ENCODE measurements at places on chromosomes 6 and 20.
A peak's percentile ranks its signal among the peaks of the same experiment; 100 is the strongest.

- no peak for DNase-seq
Measured at GRCh38 chr20:38590676-38591473, 9.9 kb downstream of the ADIG start.

DNA sequence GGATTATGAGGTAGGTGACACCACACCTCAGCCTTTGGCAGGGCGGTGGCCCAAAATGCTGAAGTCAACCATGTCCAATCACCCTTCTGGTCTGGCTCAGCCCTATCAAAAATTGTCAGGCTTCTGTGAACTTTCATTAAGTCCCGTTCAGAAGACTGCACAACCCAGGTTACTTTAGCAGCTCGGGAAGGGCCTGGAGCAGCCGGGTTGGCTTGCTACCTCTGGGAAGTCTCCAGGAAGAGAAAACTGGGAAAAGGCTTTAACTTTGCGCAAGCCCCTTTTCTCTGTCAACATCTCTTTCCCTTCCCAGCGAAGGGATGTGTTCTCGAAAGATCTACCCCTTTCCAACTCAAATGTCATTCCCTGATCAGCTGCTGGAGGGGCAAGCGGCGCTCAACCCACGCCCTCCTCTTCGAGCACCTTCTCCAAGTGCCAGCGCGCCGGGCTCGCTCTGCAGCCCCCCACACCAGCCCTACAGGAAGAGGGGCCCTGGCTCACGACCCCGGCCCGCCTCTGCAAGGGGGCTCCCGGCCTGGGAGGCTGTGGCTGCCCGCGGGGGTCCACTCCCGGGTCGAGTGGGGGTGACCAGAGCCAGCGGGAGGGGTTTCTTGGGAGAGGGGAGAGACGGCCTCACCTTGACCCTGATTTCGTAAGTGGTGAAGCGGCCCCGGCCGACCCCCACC, 573 bp downstream of the SNX3 start:
- no peak for DNase-seq

DNA sequence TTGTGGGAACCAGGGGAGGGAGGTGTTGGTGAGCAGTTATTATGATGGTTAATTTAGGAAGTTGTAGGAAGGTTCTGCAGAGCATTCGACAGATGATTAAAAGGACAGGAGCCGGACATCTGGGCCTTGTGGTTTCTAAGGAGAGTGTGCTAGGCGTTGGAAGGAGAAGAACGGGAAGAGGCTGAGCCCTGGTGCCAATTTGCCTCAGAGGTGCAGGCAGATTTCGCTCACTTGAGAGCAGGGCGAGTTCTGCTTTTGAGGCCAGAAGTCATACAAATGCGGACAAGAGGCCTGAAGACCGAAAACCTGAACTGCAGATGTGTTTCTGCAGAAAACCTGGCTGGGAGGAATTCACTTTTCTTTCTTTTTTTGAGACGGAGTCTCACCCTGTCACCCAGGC, 30.5 kb upstream of the RPS6KA2 start:
- DNase-seq, result no peak

- DNase-seq, result no peak
Measured at GRCh38 chr6:109103942-109104341, 8.6 kb downstream of the CEP57L1 start.

- no peak for DNase-seq
Measured at GRCh38 chr20:16434062-16434664, 139.1 kb downstream of the KIF16B start.

GRCh38 chr20:50704971-50705370, 13.6 kb upstream of the RIPOR3 start:
- DNase-seq, result no peak

DNA sequence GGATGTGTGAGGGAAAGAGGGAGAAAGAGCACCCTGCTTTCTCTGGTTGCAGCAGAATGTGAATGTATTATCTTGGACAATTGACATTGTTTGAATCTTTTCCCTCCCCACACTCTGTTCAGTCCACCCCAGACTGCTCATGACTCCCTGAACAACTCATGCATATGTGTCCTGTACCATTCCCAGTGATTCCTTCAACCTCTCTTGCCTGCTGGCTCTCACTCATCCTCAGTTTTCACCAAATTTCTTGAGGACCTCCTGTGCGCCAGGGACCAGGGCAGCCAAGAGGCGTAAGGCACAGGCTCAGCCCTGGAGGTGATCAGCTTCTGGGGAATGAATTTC, 5.4 kb downstream of the NOX3 start:
- no peak for DNase-seq

GRCh38 chr6:163522033-163522432, 107.5 kb downstream of the QKI start:
- no peak for DNase-seq

GRCh38 chr20:22586645-22587310, 2.4 kb upstream of the FOXA2 start:
- DNase-seq, result no peak

DNA sequence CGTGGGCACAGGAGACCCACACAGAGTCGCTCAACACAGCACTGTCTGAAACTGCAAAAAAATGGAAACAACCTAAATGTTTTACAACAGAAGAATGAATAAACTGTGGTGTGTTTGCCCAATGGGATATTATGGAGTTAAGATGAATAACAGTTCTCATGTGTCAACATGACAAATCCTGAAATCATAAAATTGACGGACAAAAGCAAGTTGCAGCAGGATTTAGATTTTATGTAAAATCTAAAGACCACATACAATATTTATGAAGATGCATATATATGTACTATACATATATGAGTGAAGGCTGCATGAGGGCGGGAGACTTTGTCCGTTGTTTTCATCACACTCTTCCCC, 79.7 kb downstream of the GRM4 start:
- no peak for DNase-seq

- no peak for DNase-seq
Measured at GRCh38 chr20:25173321-25173720, 22.2 kb upstream of the ENTPD6 start.

- no peak for DNase-seq
Measured at GRCh38 chr6:142797159-142797558, 147.8 kb downstream of the HIVEP2 start.

DNA sequence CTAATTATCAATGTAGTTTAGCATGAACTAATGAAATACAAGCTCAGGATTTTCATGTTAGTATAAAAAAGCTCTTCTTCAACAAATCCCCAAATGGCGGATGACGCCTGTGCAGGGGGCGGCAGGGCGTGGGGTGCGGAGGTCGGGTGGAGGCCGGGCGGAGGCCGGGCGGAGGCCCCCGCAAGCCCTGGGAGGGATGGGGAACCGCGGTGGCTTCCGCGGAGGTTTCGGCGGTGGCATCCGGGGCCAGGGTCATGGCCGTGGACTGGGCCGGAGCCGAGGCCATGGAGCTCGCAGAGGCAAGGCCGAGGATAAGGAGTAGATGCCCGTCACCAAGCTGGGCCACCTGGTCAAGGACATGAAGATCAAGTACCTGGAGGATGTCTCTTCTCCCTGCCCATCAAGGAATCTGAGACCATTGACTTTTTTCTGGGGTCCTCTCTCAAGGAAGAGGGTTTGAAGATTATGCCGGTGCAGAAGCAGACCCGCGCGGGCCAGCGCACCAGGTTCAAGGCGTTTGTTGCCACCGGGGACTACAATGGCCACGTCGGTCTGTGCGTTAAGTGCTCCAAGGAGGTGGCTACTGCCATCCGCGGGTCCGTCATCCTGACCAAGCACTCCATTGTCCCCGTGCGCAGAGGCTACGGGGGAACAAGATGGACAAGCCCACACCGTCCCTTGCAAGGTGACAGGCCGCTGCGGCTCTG, 10.4 kb upstream of the EIF2S2 start:
- no peak for DNase-seq

- peak; percentile 66 for DNase-seq
Measured at GRCh38 chr6:37705239-37706051, 7.8 kb upstream of the MDGA1 start.

Measured in thoracic aorta (tissue), 2 donors.